H7 (cell line): ENCODE measurements at places on chromosomes 7 and 10. TPM values are rescaled to one million over a fixed set of nuclear protein-coding genes. Genes with fewer than 3 reads are reported as not detected.

DNA sequence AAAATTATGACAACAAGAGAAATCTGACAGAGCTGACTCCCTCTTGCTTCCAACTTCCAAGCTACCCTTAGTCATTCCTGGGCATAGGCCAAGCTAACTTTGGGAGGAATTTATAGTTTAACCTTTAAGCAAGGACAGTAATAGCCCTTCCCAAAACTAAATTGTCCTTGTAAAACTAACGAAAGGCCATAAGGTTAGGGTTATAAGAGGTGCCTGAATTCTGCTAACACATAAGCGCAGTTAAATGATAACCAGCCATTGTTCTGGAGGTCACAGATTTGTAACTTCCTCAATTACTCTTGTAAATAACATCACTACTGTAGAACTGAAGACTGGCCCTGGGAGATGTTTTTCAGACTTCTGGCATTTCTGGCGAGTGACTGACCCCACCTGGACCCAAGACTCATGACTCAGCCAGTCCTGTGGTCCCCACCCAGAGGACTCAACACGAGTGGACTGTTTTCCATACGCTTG, 481.2 kb downstream of the KCNMA1 start:
- DNase-seq: no peak

GRCh38 chr7:51774178-51774577, 457.6 kb upstream of the COBL start:
- peak; percentile 29 for DNase-seq

DNA sequence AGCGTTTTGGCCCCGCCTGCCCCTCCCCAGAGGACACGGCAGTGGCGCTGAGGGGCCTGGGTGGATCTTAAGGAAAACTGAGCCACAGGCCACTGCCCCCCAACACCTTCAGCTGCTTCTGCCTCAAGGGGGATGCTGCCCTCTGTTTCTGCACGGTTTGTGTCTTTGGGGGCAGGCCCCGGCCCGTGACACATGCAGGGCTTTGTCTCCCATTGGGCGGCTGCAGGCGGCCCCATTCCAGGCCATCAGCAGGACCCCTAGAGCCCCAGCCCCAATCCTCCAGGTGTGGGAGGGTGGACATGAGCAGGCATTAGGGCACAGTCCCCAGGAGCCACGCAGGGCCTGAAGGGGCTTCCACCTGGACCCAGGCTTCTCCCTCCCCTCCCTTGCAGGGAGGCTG, 25.3 kb upstream of the PPP2R2D start:
- DNase-seq: no peak

SAMD9L gene
- total RNA-seq: not detected in 2 replicates

IFT22 gene
- 19.8 and 27.4 TPM in 2 replicates for total RNA-seq

SUFU gene
- total RNA-seq: 3.5 and 4.2 TPM in 2 replicates

AKR1C2 gene
- total RNA-seq: 0.11 TPM in 1 of 2 replicates, not detected in the other

- peak; percentile 66 for DNase-seq
These were observed 144.0 kb downstream of the PLPP4 start for GRCh38 chr10:120600871-120601649.

NAT16 gene
- 0.30 and 0.59 TPM in 2 replicates for total RNA-seq

GRCh38 chr7:30995536-30995935, 31.8 kb downstream of the GHRHR start:
- no peak for DNase-seq

GRCh38 chr7:155979994-155980393, 167.7 kb upstream of the SHH start:
- DNase-seq: no peak

DNA sequence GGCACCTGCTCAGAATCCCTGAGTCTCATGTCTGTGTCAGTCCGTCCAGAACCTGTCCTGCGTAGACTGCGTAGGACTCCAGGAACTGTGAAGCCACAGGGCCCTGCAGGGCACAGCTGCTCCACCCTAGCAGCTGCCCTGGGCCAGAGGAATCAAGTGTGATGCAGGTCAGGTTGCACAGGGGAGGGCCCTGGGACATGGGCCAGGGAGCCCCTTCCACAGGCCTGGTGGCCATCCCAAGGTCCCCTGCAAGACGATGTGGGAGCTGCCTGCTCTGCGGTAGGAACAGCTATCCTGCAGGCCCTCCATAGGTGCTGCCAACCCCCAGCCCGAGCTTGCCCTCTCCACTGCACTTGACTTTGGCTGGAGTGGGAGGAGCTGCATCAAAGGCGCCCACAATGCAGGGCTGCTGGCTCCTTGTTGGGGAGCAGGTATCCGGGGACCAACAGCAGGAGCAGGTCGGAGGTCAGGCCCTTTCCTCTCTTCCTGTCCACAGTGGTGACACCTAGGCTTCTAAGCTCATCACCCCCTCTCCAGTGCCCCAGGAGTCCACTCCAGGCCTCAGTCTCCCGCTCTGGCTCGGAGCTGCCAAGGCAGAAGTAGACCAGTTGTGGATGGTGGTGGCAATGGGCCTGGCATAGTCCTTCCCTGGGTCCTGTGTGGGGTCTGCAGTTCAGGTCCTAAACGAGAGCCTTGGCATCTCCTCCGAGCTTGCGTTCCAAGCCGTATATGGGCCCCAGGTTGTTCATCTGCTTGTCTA, 149.1 kb downstream of the MAPK8 start:
- DNase-seq: peak; percentile 45

DNA sequence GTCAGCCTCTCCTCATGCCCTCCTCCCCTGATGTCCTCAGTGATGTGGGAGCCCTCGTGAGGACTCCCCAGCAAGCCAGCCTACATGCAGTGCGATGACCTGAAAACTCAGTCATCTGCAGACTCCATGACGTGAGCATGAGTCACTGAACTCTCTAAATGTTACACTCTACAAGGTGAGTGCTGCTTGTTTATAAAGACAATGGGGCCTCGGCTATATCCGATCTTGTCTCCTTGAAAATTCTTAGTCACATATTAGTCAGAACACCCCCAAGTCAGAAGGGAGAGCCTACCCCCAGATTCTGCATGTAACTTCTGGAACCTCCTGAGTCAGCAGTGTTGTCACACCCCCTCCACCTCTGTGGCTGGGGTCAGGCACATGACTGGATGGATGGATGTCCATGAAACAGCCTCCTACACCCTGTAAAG, 673.8 kb downstream of the INHBA start:
- DNase-seq: no peak

CALCR gene
- total RNA-seq: 1.4 and 4.0 TPM in 2 replicates

DNA sequence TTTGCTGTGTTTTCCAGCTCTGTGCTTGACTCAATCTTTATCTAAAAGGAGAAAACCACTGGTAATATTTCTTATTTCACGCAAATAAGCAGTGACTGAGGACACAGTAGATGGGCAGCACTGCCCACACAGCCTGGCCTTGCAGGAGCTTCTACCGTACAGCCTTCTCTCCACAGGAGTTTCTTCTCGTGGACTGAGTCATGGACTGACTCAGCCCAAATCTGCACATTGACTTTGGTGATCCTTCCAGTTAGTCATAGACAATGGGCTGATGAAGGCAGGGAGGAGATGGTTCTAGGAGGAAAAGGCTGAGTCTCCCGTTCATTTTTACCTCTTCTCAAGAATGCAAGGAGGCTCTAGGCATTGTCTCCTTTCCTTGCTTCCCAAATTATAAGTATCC, 200.7 kb downstream of the RAPGEF5 start:
- no peak for DNase-seq

DNA sequence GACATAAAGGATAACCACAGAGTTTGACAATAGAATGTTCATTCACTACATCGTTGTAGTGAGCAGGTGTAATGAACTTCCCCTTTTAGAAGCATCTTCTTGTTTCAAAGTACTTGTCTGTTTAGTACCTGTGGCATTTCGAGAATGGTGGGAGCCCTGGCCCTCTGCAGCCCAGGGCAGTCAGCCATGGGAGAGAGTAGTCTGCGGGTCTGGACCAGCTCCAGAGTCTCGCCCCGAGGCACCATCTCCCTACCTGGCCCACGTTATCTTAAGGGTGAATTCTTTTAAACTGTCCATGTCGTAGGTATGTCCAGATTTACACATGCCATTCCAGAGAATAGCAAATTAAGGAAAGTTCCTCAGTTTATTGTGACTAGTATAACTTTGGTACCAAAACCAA, 99.7 kb downstream of the BMPR1A start:
- no peak for DNase-seq
